ENCODE measurements at places on chromosomes 4 and X. TPM values are rescaled to one million over a fixed set of nuclear protein-coding genes. Genes with fewer than 3 reads are reported as not detected.

UGT2B11 gene
- polyA plus RNA-seq = not detected

F8A3 gene
- polyA plus RNA-seq = 4.6 TPM

MAGEC3 gene
- polyA plus RNA-seq = 1.2 TPM

IBSP gene
- polyA plus RNA-seq = not detected

SSR4 gene
- 105 TPM for polyA plus RNA-seq

KLHL5 gene
- polyA plus RNA-seq = 18.2 TPM

GRCh38 chrX:129743821-129744220 is 5.0 kb downstream of the XPNPEP2 start:
- DNase-seq = no peak

GRCh38 chr4:26859762-26860156 is 882 bp upstream of the STIM2 start:
- no peak for DNase-seq

GRCh38 chr4:39825090-39825489 is 127.2 kb downstream of the UBE2K start:
- no peak for DNase-seq

GRCh38 chr4:159296061-159296460 is 193.2 kb downstream of the RAPGEF2 start:
- no peak for DNase-seq

DNA sequence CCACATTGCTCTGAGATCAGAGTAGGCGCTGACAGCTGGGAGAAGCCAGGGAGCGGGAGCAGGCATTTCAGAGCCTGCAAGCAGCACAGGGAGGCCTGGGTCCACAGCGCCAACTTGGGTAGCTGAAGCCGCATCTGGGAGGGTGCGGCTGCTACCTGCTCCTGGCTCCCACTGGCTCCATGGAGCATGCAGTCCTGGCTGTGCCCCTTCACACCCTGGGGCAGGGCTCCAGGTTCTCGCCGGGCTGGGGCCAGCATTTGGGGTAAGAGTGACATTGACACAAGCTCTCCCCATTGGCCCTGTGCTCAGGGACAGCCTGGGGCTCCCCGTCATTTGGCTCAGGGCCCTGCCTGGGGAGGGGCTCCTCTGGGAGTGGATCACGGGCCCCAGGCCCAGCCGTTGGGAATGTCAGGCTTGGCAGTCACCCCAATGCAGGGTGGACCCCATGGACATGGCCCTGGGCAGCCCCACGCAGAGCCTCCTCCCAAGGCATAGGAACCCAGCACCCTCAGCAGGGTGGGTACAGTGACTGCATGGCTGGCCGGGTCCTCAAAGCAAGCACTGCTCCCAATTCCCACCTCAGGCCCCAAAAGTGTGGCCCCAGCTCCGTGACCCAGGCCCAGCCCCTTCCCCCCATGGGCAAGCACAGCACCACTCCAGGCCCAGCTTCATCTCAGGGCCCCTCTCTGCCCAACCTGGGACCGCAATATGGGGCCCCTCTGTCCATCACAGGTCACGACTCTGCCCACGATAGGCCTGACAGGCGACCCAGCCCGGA is 82.4 kb downstream of the PRDM5 start:
- DNase-seq = no peak

- no peak for DNase-seq
Observed at GRCh38 chrX:119206203-119206602, 29.9 kb upstream of the PGRMC1 start.

DNA sequence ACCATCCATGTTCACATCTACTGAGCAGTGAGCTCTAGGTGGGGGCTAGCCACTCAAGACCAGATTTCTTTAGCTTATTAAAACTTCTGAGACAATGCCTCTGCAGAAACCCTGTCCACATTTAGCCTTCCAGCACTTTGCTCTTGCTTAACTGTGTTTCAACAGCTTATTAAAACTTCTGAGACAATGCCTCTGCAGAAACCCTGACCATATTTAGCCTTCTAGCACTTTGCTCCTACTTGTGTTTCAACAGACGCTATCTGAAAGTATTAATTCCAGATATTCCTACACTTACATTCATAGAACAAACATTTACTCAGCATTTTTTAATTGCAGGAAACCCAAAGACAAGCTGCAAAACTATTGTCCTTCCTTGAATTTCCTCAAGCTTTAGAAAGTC is 91.9 kb downstream of the SEL1L3 start:
- no peak for DNase-seq

DNA sequence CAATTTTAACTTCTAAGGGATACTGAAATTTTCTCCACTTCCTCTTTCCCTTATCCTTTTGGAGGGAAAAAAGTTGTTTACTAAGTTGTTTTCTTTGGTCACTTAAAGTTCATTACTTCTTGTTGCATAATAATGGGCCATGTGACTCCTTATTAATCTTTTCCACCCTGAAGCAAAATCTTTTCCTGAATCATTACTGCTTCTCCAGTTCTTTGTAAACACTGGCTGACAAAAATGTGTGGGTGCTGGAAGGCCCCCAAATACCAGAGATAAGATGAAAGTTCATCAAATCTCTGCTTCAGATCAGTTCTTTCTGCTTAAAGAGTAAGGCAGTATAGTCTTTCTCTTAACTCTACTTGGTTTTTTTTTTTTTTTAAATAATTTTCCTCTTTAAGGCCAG is 108.9 kb upstream of the NHS start:
- no peak for DNase-seq

- DNase-seq = no peak
Observed at GRCh38 chrX:147958291-147958690, 22.8 kb upstream of the FMR1NB start.

- DNase-seq = no peak
Observed at GRCh38 chr4:15799701-15800100, 21.6 kb downstream of the CD38 start.

Data from muscle of back (tissue), 13 donors.